ENCODE measurements at places on chromosomes 13 and 19.

- no peak for DNase-seq
These were observed 29.0 kb downstream of the RANBP3 start for GRCh38 chr19:5948752-5949564.

DNA sequence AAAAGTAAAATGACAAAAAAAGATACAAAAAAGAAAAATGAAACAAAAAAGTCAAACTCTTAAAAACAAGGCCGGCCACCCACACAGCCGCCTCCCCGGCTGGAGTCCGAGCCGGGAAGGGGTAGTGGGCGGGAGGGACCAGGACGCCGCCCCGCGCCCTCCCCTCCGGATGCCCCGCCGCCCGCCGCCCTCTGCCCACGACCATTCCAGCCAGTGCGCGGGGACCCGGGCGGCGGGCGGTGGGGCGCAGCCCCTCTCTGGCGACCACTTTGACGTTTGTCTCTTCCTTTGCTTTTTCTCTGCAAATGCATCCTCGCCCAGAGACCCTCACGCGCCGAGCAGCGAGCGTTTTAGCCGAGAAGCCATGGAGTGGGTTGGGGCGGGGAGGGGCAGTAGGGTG is 28.6 kb downstream of the ZBTB7A start:
- DNase-seq = no peak

DNA sequence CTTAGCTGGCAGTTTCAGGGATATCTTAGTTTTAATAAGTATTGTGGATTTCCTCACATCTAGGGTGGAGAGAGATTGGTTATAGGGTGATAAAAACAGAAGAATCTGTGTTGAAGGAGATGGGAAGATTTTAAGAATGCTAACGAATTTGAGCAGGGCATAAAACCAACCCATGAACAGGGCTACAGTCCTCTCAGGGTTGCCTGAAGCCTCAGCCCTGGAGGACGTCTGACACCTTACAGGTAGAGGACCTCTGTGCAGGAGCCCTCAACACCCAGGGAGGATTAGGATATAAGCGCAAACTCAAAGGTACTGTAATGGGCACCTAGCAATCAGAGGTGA is 461 bp upstream of the WASF3 start:
- no peak for DNase-seq

- peak; percentile 48 for DNase-seq
These were observed 55.2 kb downstream of the ELF1 start for GRCh38 chr13:40963927-40964326.

DNA sequence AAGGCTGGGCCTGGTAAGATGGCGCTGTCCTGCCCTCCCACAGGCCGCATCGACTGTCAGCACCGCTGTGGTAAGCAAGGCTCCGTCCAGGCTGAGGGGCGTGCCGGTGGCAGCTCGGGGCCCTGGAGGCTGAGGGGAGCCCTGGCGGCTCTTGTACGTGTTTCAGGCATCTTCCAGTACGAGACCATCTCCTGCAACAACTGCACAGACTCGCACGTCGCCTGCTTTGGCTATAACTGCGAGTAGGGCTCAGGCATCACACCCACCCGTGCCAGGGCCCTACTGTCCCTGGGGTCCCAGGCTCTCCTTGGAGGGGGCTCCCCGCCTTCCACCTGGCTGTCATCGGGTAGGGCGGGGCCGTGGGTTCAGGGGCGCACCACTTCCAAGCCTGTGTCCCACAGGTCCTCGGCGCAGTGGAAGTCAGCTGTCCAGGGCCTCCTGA is 1.2 kb downstream of the IZUMO4 start:
- no peak for DNase-seq

Data from fibroblast of skin of right biceps (primary cell).